ENCODE measurements at places on chromosomes 1 and 21.
A peak's percentile ranks its signal among the peaks of the same experiment; 100 is the strongest.

DNA sequence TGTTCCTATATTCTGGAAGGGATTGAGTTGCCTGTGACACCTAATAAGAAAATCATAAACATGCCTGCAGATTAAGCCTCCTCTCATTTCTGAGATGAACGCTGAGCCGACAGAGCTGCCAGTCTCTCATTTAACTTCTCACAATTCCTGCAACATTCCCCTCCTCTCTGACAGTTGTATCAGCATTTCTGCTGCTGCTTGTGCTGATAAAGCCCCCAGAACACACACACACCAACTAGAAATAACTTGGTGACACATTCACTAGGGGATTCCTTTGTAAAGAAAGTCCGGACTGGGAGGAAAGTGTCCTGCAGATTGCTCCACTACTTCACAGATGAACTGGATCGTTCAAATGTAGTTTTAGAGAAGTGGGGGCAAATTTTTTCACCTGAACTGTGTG lies 437.3 kb downstream of the PLA2G4A start:
- DNase-seq = no peak

- no peak for DNase-seq
These were observed 273.8 kb upstream of the DUSP10 start for GRCh38 chr1:222015686-222016085.

DNA sequence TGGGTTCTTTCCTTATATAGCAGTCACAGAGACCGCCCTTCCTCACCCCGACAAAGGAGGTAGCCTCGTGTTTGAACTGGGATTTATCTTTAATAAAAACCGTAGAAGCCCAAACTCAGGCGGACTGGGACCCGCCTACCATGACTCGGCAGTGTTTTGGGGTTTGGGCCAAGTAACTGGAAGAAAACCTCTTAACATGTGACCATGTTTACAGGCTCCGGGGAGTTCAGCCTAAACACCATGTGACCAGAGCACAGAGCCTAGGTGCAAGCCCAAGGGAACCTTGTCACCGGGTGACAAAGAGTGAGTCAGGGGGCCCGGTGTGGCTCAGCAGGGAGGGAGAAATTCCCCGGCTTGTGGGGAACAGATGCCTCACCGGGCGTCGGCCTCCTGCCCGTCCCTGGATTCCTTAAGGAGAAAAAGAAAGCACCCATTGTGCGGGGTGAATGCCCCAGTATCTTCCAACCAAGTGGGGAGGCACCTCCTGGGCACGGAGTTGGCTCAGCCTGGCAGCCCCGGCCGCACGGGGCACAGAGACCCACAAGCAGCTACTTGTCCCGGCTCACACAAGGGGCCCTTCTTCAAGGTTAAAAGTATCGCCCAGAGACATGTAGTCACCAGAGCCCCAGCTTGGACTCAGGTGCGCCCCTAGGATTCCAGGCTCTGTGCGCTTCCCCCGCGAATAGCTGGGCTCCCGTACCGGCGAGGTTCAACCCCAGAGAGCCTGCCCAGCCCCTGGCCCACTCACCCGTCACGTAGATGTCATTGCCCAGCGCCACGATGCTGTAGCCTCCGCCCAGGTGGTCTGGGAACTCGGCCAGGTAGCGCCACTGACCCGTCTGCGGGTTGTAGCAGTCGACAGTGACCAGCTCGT lies 1.4 kb downstream of the KLHL21 start:
- peak; percentile 76 for DNase-seq

GRCh38 chr1:147500309-147500839 lies 40.9 kb upstream of the BCL9 start:
- DNase-seq = no peak
